Activated CD4-positive, alpha-beta T cell treated with anti-CD3 and anti-CD28 coated beads, Interleukin-2, amount 50 U/mL, for 24 hours (primary cell): ENCODE measurements at places on chromosomes 1 and 21.
A peak's percentile ranks its signal among the peaks of the same experiment; 100 is the strongest.

GRCh38 chr1:115839029-115839678 lies 1.8 kb downstream of the NHLH2 start:
- DNase-seq = no peak

- DNase-seq = no peak
These were observed 56.7 kb downstream of the SLC44A5 start for GRCh38 chr1:75554181-75554580.

- peak; percentile 64 for DNase-seq
These were observed at the start of gene ADAM15 for GRCh38 chr1:155050560-155051341. ADAM15 (plus strand) TSS chr1:155051316; CDS start chr1:155051387, 71 bp downstream.

GRCh38 chr1:232306269-232306961 lies 323.5 kb downstream of the SIPA1L2 start:
- DNase-seq = no peak

DNA sequence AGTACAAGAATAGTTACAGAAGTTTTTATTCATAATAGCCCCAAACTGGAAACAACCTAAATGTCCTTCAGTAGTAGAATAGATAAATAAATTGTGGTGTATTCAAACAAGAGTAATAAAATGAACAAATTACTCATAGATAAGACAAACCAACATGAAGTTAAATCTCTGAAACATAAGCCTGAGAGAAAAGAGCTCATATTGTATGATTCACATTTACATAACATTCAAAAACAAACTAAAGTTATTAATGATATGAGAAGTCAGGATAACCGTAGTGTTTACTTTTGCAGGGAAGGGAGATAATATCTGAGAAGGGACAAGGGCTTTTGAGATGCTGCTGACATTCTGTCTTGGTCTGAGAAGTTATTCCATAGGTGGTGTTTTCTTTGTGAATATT lies 13.5 kb downstream of the STPG1 start:
- no peak for DNase-seq

GRCh38 chr1:37034121-37035013 lies at the start of gene GRIK3:
GRIK3 (minus strand) TSS chr1:37034515; CDS start chr1:37034108, 407 bp downstream.
- no peak for DNase-seq

- no peak for DNase-seq
These were observed 155.9 kb upstream of the ZC3H12A start for GRCh38 chr1:37318490-37318889.

DNA sequence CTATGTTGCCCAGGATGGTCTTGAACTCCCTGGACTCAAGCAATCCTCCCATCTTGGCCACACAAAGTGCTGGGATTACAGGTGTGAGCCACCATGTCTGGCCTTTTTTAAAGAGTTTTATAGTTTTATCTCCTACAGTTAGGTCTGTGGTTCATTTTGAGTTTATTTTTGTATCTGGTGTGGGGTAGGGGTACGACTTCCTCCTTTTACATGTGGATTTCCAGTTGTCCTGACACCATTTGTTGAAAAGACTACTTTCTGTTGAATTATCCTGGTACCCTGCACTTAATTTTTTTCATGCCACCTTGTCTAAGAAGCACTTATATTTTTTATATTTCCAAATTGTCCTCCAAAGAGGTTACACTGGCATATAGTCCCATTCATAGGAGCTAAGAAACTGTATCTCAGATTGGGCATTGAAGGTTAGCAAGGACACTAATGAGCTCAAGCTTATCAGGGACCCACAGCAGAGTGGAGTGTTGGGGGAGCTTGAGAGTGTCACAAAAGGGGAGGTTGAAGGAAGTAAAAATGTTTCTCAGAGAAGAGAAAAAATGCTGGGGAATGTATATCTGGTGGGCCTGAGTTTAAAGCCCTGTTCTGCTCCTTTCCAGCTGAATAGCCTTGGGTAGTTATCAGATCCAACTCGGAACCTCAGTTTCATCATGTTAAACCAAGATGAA lies 23.4 kb upstream of the MEF2D start:
- DNase-seq = no peak

DNA sequence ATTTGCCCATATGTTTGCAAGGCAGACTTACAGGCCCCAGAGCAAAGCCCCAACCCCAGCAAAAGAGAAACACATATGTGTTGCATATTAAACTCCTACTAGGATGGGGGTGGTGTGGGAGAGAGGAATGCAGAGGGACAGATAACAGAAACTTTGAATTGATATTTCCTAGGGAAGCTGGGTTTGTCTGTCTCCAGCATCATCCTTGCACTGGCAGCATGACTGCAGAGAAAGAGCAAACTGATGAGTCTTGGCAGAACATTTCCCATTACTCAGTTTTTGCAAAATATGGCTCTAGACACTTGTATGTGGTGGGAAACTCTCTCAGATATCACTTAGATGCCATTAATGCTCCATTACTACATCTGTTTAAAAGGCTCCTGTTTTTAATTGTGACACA lies 43.8 kb upstream of the MARK1 start:
- DNase-seq = no peak

DNA sequence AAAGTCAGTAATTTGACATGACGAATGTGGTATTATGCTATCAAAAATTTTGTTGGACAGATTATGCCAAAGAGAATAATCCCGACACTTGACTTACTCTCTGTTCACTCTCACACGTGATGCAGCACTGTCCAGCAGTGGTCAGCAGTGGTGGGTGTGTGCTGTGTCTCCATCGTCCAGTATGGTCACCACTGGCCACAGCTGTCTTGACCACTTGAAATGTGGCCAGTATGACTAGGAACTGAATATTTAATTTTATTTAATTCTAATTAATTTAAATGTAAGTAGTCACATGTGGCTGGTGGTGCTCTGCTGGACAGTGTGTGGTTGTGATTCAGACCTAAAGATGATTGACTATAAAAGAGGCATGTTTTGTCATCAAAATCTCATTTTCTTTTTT lies 24.0 kb downstream of the URB2 start:
- no peak for DNase-seq

GRCh38 chr21:27636656-27637055 lies 669.8 kb upstream of the ADAMTS5 start:
- no peak for DNase-seq

DNA sequence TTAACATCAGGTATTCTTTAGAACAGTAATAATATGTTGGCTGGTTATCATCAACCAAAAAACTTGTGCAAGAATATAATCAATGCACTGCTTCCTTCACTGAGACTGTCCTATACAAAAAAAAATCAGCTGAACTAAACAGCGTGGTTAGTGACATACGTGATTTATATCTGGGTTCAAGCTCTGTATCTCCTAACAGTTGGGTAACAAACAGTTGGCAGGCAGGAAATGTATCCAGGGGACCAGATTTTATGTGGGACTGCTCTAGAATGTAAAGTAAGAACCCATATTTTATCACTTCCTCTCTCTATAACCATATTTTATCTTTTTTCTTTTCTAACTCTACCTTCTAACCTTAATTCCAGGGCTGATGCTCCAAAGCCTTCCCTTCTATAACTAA lies 8.0 kb downstream of the ACBD6 start:
- DNase-seq = no peak

DNA sequence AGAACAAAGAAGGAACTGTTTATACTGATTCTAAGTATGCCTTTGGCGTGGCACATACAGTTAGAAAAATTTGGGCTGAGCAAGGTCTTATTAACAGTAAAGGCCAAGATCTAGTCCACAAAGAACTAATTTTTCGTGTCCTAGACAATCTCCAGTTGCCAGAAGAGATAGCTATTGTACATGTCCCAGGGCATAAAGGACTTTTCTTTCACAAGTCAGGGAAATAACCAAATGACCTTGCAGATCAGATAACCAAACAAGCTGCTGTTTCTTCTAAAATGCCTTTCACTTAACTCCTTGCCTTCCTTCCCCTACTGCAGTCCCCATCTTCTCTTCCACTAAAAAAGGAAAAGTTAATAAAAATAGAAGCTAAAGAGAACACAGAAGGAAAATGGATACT lies 4.0 kb downstream of the TEX50 start:
- DNase-seq = no peak

GRCh38 chr1:237394281-237394680 lies 352.3 kb downstream of the RYR2 start:
- no peak for DNase-seq

GRCh38 chr1:46166521-46167462 lies 8.1 kb upstream of the TSPAN1 start:
- DNase-seq = peak; percentile 13

GRCh38 chr1:168386949-168387586 lies 106.4 kb downstream of the TBX19 start:
- peak; percentile 67 for DNase-seq

- no peak for DNase-seq
These were observed 6.5 kb upstream of the RNF2 start for GRCh38 chr1:185038813-185039376.

DNA sequence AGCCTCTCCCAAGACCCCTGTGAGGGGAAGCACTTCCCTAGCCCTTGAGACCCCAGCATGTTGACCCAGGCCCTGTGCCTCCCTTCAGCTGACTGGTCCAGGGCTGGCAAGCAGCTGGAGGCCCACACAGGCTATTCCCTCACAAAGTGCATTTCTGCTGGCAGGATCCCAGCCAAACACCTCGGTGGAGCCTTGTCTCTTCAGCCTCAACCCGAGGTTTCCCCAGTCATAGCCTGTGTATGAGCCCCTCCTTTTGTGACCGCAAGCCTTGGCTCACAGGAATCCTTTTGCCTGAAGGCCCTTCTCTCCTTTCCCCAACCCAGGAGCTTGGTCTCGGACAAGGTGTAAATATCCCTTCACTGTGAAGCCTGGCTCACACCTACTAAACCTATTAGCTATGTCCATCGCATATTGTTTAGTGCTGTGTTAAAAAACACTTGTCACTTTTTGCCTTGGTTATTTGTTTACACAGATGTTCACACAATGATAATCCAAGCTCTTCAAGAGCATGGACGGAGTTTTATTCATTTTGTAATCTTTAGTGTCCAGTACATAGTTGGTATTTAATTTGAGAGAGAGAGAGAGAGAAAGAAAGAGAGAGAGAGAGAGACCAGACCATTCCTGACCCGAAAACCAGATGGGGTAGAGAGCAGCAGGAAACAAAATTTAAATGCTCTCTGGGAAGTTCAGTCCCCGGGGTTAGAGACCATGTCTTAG lies 8.5 kb upstream of the CD247 start:
- DNase-seq = no peak

- DNase-seq = no peak
These were observed at the start of gene ALX3 for GRCh38 chr1:110070671-110071242. ALX3 (minus strand) TSS chr1:110070672; CDS start chr1:110070612, 60 bp downstream.

DNA sequence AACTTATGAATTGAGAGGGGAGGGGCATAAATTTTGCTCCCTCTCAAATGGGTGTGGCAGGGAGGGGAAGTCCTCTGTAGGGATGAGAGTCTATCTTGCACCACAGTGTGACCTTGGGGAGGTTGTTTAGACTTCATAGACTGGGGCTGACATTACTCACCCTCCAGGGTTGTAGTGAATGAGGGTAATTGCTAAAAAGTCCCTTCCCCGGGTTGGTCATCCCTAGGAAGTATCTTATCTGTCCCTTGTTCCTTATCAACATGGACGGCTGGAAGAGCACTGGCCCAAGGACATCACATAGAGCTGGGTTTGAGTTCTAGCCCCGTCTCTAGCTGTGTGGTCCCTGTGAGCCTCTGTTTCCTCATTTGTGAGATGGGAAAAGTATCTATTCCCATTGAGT lies 52.4 kb upstream of the SLC2A1 start:
- DNase-seq = no peak

DNA sequence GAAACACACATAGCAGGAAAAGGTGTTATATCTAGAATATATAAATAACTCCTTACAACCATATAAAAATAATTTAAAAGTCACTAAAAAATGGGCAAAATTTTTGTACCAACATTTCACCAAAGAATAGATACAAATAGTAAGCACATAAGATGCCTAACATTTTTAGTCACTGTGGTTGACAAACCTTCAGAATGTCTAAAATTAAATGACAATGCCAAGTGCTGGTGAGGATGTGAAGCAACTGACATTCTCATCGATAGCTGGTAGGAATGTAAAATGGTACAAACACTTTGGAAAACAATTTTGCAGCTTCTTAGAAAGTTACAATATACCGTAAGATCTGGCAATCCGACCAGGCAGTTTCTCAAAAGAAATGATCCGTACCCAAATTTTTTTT lies 14.4 kb upstream of the TOMM20 start:
- no peak for DNase-seq

DNA sequence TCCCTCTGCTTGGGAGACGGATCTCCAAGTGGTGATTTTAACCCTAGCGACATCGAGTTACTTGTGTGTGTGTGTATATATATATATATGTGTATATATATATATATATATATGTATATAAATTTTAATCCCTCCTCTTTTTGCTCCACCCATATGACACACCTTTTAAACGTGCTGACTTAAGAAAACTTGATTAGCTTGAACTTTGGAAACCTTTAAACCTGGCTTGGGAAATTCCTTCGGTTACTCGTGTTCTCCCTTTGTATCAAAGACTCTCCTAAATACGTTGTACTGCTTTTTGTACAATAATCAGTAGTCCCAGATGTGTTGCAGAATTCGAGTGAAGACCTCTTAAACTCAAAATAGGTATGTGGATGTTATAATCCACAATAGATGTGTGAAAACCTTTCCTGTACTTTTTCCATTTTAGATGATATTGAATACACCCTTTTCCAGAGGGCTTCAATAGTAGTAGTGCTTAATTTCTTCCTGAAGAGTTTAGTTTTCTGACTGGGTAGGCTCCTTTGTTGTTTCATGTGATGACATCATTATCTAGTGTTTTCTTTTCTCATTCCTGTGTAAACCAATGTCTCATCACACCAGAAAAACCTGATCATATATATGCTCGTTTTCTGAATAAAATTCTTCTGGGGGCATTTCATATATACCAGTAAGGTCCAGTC lies 1.4 kb downstream of the RNF11 start:
- DNase-seq = no peak

GRCh38 chr1:215064327-215064726 lies 18.2 kb upstream of the KCNK2 start:
- DNase-seq = no peak

DNA sequence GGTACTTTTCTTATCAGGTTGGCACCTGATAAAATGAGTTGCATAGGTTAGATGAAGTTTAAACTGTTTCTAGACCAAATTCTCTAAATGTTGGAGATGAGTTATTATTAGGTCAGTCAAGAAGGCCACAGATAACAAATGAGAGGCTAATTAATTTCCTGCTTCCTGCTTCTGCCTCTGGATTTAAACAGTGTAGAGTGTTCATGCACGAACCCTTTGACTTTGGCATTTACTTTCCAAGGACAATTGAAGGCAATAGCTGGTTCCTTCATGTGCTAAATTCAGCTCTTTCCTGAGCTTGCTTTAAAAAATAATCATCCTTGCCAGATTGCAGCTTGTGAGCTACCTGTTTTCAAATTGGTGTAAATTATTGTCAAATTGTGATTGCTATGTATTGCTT lies 80.6 kb downstream of the RASAL2 start:
- no peak for DNase-seq

GRCh38 chr1:111911776-111912515 lies 77.5 kb downstream of the KCND3 start:
- DNase-seq = no peak
